Stimulated activated CD4-positive, alpha-beta T cell treated with anti-CD3 and anti-CD28 coated beads, Interleukin-2, amount 100 ng/mL, for 24 hours (primary cell): ENCODE measurements at places on chromosomes 3 and 15.

DNA sequence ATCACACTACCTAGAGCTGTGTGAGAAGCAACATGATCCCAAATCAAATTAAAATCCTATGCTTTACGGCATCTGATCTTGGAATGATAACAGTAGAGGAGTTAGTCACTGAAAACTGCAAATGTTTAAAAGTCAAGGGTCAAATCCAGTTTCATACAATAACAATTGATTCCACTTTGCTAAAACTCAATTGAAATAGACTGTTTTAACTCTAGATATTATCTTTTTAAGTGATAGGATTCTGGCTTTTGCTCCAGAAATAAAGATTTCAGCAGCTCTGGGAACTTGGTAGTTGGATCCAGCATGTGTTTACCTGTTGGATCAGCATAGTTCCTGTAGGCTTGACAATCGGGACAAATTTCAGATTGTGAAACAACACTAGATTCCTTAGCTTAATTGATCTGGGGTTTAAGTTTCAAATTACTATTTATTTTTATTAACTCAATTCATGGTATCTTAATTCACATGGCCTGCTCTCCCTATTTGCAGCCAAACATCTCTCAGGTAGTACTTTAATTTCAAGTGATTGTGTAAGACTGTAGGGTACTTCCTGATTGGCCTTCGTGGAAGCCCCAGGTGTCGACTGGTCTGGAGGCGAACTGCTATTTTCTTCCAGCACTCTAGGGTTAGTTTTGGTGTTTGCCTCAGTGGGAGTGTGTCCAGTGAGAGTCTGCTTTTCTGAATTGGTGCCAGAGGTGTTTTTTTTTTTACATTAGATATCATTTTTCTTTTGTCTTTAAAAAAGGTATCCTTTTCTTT, 16.6 kb downstream of the NFKBIZ start:
- no peak for DNase-seq

DNA sequence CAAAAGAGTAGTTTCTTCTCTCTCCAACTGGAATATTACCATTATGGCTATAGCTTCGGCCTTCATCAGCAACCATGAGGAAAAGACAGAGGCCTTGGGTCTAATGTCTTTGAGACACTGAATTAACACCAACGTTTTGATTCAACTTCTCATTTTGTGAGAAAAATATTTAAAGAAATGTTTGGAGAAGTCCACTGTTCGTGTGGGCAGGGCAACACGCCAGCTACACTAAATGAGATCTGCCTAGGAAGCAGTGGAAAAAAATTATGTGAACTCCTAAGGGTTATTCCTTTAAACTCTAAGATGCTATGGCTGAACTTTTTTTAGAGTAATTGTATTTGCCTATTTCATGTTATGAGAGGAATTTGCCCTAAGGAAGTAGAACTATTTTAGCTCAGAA, 41.8 kb downstream of the NCEH1 start:
- no peak for DNase-seq

DNA sequence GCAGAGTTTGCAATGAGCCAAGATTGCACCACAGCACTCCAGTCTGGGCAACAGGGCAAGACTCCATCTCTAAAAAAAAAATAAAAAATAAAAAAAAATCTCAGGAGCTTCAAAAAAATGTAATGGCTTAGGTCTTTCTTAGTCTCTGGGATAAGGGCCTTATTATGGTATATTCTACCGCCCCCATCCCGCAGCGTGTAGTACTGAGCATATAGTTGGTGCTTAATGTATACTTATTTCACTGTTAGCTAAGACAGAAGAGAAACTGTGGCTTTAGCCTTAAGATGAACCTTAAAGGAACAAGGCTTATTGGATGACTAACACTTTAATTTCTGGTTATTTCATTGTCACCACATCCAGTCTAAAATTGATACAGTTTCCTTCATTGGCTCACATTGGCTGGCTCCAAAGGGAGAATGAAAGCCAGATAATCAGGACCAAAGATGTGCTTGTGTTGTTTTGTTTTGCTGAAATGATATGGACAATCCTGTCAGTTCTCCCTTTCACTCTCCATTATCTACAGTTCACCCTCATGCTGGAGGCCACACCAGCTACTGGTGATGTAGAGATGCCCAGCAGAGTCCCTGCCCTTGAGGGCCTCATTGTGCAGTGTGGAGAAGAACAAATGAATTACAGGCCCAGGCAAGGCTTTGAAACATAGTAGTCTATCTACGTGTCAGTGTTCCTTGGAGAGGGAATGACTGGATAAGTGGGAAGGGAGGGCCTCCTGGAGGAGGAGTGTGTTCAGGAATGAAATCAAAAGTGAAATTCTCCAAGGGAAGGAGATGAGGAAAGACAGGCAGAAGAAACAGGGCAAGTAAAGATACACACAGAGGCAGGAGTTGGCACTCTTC, 17.4 kb upstream of the RAF1 start:
- no peak for DNase-seq

DNA sequence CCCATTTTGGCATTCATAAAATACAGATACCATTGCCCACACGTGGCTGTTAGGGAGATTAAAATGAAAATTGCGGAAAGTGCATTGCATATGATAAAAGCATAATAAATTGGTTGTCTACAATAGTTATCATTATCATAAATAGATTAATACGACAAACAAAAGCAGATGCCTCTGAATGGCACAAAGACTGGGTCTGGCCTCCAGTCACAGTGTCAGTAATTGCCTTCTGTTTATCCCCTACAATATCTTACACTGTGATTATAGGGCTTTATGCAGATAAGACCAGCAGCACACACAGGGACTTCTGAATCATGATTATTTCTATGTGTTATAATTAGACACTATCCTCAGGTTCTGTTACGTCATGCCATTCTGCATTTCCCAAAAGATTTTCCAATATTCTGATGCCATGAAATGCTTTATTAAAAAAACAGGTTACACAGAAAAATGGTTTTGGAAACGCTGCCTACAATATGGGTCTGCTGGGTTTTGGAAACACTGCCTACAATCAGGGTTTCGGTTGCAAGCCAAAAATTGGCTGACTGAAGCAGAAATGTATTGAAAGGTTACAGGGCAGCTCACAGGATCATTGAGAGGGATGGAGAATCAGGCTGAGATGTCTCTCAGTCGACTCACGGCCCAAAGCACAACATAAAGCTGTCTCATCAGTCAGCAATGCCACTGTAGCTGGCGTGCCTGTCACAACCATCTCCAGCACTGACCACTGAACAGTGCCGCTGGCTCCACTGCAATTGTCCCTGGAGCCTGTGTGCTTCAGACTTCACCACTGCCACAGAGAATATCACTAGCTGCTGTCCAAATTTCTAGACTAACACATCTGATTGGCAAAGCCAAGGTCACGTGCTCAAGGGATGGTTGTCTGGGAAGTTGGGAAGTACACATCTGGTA, 248.1 kb downstream of the ERC2 start:
- no peak for DNase-seq

- DNase-seq, result no peak
Measured at GRCh38 chr15:25884370-25884769, 21.2 kb upstream of the ATP10A start.

GRCh38 chr3:177713928-177714900, 516.9 kb upstream of the TBL1XR1 start:
- no peak for DNase-seq

DNA sequence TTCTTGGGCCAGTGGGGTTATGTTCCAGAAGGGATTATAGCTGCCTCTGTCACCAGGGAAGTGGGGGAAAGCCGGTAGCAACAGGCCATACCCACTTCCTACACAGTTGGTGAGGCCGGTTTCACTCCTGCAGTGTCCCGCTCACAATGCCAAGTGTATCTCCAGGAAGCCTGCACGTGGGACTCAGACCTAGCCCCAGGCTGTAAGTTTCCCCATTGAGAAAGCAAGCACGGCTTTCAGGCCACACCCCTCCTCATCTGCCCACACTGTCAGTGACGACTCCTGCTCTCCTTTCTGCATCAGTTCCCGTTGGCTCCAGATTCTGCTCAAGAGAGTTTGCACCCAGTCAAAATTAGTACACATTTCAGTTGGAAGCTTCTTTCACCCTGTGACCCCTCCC, 51.6 kb upstream of the CPOX start:
- no peak for DNase-seq

DNA sequence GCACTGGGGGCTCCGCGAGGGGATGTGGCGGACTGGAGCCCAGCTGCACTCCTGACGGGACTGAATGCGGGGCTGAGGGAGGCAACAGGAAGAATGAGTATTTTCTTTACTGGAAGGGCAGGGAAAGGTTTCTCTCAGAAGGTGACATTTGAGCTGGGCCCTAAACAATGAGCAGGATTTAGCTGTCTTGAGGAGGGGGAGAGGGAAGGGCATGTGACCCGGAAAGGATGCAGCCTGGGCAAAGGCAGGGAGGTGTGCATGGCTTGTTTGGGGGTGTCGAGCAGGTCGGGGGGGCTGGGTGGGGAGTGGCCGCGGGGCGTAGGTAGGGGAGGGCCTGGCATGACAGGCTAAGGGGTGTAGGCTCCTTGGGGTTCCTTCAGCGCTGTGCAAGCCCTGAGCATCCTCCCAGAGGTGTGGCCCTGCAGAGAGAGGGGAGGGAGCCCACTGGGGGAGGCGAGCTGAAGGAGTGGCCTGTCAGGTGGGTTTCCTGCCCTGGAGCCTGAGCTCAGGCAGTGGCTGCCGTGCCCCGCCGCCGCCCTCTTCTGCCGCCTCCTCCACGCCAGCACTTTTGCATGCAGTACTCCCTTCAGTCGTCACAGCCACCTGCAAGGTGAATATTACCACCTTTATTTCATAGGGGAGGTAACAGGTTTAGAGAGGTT, 17.2 kb upstream of the ANKDD1A start:
- peak; percentile 68 for DNase-seq
